ENCODE measurements at places on chromosomes 6 and 20.

DNA sequence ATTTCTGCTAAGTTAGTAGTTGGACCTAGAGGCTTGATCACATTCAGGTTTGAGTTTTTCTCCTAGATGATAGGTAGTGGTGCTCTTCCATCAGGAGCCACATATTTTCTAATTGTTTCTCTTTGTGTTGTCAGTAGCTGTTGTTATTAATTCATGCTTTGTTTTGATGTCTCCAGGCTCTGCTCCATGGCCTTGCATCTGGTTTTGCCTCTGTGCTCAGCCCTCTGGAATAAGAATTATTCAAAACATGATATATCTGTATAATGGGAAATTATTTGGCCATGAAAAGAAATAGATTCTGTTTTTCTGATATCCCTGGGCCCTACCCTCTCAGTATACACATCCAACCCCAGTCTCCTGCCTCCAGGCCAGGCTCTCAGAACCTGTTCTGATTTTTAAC lies 184.8 kb downstream of the CDC5L start:
- DNase-seq: no peak

DNA sequence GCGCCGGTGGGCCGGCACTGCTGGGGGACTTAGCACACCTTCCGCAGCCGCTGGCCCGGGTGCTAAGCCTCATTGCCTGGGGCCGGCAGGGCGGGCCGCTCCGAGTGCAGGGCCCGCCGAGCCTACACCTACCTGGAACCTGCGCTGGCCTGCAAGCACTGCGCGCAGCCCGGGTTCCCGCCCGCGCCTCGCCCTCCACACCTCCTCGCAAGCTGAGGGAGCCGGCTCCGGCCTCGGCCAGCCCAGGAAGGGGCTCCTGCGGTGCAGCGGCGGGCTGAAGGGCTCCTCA lies 10.7 kb upstream of the MPC1 start:
- DNase-seq: no peak

- DNase-seq: no peak
These were observed 142.0 kb upstream of the GMDS start for GRCh38 chr6:2387445-2387844.

- DNase-seq: no peak
These were observed 102.3 kb upstream of the MCHR2 start for GRCh38 chr6:100096341-100096740.

- DNase-seq: peak; percentile 33
These were observed 157.7 kb upstream of the MMS22L start for GRCh38 chr6:97440590-97441176.

DNA sequence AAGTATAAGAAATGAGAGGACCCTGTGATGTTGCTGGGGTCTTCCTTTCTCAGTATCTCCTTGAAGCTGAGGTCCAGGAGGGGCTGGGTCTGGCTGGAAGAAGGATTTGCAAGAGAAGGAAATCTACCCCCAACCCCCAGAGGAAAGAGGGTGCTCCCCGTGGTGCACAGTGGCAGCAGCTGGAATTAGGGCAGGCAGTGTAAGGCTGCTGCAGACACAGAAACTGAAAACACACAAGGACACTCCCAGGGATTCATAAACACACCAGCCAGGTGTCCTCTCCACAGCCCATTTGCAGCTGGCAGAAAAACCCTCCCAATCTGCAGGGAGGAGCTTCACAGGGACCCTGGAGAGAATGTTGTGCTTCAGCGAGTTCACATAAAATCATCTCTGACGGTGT lies 297.2 kb downstream of the CDH26 start:
- DNase-seq: no peak

- no peak for DNase-seq
These were observed 90.3 kb downstream of the LY86 start for GRCh38 chr6:6678811-6679210.

DNA sequence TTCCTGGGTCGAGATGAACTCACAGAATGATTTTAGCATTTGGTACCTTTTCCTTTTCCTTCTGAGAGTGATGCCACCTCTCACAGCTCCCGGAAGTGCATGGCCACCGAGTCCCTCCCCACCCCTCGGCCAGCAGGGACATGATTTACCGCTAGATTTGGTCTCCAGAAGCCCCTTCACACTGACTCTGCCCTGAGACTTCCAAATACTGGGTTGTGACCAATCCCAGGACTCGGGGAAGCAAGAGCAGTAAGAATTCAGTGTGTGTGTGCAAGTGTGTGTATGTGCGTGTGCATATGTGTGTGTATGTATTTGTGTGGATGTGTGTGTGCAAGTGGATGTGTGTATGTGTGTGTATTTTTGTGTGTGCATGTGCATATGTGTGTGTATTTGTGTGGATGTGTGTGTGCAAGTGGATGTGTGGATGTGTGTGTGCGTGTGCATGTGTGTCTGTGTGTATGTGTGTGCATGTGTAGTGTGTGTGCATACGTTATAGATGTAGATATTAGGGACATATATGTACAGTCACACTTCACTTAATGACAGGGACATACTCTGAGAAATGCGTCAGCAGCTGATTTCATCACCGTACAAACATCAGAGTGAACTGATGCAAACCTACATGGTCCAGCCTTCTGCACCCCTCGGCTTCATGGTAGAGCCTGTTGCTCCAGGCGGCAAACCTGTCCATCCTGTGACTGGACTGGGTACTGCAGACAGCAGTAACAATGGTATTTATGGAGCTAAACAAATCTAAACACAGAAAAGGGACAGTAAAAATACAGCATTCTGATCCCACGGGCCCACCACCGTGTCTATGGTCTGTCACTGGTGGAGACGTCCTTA lies 374.5 kb downstream of the TAF4 start:
- DNase-seq: no peak

GRCh38 chr6:157710604-157711003 lies 112.4 kb upstream of the SNX9 start:
- no peak for DNase-seq

- peak; percentile 3 for DNase-seq
These were observed 424.5 kb downstream of the GRIK2 start for GRCh38 chr6:101818051-101818450.
